ENCODE measurements at places on chromosomes 16 and 17.
A peak's percentile ranks its signal among the peaks of the same experiment; 100 is the strongest.

DNA sequence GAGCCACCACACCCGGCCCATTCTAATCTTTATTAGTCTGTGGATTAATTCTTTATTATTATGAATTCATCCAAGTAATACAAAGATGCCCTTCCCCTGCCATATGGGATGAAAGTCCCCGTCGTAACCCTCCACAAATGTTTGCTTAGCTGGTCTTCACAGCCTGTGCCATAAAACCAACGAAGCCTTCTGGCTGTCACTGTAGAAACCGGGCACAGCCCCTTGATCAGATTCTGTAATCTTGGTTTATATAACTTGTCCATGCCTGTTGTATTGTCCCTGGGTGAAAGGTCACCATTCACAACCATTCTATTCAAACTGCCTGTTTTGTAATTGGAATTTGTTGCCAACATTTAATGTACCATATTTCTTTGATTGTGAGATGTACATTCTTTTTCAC, 66.5 kb downstream of the ATP2C2 start:
- no peak for DNase-seq

DNA sequence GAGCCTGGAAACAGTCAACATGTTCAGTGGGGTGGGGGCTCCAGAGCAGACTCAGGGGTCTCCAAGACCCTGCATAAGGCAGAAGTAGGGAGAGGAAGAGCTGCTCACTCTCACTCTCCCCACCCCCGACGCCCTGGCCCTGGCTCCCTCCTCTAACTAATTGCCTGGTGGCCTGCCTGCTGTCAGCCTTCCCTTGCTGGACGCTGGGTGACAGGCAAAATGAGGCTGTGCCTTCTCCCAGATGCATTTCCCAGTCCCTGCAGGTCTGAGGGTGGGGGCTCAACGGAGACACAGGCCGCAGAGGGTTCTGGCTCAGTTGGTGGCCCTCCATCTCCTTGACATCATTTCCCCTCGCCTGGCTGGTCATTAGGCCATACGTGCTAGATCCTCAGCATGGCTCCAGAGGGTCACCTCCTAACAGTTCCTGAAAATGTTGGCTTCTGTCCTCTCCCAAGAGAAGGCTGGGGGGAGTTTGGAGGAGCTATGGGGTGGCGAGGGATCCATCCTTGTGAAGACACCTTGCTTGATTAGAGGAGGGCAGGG, 1.4 kb downstream of the FMNL1 start:
- no peak for DNase-seq

- DNase-seq = no peak
Measured at GRCh38 chr16:27111486-27111885, 44.8 kb downstream of the C16orf82 start.

DNA sequence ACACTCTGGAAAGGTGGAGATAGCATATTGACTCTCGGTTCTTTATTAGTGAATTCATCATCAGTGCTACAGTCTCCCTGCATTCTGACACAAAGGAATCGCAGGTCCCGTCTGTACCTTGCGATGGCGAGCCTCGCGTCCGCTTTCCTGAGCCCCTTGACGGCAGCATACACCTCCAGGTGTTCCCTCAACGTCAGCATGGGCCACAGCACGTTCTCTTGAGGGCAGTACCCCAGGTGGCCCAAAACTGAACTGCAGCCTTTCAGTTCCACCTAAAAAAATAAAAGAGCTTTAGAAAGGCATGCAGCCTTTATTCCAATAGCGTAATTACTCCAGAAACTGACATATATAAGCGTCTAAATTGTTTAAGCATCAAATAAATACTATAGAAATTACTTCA, 24.2 kb upstream of the ABCA9 start:
- DNase-seq = no peak

- no peak for DNase-seq
Measured at GRCh38 chr17:41680426-41681040, 8.2 kb upstream of the EIF1 start.

DNA sequence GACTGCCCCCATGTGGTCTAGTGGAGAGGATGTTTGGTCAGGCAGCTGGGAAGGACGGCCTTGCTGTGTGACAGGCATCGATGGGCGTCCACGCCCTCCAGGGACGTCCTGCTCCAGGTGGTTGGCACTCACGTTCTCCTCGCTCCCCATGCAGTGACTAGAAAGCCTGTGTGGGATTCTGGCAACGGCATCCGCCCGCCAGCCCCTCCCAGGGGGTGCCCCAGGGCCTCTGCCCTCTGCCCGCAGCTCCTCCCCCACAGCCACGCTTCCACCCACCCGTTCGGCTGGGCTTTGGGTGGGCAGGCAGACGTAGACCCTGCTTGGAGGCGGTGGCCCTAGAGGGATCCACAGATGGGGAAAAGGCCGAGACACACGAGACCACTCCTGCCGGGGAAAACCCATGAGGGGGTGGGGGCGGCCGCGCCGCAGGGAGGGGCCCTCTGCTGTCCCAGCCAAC, 4.7 kb upstream of the IL17C start:
- no peak for DNase-seq

DNA sequence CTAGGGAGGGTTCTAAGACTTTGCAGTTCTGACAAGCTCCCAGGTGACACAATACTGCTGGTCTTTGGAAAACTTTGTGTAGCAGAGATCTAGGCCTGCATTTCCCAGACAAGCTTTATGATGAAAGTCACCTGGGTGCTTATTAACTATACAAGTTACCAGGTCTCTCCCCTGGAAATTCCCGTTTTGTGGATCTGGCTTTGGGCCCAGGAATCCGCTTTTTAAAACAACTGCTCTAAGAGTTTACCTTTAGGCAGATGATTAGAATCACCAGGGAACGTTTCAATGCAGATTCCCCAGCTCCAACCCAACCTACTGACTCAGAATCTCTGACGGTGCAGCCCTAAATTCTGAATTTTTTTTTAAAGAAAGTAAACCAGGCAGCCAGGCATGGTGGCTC, 36.3 kb downstream of the MYH3 start:
- DNase-seq = no peak

- no peak for DNase-seq
Measured at GRCh38 chr16:70529051-70529777, 5.6 kb downstream of the SF3B3 start.

DNA sequence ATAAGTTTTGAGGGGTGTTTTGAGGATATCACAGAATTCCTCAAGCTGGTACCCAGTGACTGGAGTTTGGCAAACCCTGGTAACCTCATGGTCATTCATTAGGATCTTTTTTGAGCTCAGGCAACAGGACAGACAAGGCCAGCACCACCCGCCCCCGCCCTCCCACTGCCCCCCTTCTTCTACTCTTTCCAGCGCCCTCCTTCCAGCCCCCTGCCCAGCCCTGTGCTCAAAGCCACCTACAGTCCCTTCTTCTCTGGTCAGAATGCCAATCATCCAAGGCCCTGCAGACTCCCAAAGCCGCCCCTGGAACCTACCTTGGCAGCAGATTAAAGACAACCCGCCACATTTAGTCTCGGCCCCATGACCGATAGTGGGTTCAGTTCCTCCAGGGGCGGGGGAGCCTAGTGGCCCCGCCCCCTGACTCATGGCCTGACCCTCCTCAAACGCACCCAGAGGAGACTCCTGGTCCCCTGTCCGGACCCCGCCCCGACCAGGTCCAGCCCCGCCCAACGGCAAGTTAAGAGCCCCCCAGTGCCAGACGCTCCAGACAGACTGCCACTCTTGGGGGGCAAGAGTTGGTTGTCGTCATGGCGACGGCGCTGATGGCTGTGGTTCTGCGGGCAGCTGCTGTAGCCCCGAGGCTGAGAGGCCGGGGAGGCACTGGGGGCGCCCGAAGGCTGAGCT, at the start of gene NAGS:
NAGS (plus strand) TSS at position 546 of the 684 bp plus-strand sequence; CDS start at position 588, 42 bp downstream.
- DNase-seq = no peak

DNA sequence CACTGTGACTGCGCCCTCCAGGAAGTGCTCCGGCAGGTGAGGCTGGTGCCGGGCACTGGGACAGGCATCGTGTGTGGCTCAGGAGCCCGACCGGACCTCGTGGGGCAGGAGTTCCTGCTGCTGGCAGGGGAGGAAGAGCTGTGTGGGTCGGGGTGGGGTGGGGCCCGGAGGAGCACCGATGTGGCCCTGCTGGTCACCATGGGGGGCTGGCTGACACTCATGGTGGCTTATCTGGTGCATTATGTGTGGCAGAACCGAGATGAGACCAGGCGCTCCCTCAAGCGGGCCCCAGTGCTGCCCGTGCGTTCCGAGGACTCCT, 16.8 kb downstream of the LRRC3C start:
- no peak for DNase-seq

GRCh38 chr17:64081802-64082799, 47.8 kb downstream of the ERN1 start:
- DNase-seq = no peak

- DNase-seq = no peak
Measured at GRCh38 chr17:36740157-36740556, 138.8 kb downstream of the MRM1 start.

DNA sequence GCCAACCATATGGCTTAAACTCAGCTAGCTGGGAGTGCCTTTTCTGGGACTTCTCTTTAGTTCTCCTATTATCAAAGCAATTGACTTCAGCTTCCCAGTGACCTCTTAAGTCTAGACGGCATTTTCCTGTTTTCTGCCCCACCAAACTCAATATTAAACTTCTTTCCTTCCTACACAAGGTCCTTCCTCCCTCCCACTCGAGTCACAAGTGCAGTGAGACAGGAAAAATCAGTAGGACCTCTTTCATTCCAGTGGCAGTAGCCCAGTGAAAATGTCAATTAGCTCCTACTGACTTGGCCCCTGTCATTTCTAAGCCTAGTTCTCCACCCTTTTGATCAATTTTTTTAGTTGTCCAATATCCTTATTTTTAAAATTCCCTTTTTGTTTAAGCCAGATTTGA, 9.6 kb upstream of the NACA2 start:
- DNase-seq = no peak

DNA sequence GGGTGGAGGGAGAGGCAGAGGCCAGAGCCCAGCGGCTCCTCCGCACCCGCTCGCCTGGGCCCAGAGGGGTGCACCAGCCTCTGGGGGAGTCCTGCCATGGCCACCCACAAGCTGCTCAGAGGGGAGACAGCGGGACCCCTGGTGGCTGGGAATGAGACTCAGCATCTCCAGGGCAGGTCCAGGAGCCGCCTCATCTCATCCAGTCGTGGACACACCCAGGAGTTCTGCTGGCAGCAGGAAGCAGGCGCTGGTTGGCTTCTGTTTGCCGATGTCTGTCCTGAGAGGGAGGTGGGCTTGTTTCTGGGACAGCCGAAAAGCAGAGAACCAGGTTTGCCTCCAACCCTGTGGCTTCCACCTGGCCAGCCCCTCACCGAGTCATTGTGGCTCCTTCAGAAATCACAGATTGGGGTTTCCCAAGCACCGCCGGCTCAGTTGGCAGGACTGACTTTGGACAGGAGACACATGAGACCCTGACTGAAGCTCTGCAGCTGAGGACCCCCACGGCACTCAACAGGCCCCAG, 49.6 kb upstream of the ENPP7 start:
- DNase-seq = no peak

DNA sequence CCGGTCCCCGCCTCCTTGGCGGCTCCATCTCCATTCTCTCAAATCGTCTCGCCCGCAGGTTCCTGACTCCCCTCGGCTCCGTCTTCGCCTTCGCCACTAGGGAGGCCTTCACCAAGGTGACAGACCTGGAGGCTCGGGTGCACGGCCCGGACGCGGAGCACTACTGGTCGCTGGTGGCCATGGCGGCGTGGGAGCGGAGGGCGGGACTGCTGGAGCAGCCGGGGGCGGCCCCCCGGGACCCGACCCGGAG, 862 bp downstream of the GLTPD2 start:
- DNase-seq = no peak

GRCh38 chr16:86924537-86924936, 346.2 kb downstream of the FOXL1 start:
- DNase-seq = no peak

DNA sequence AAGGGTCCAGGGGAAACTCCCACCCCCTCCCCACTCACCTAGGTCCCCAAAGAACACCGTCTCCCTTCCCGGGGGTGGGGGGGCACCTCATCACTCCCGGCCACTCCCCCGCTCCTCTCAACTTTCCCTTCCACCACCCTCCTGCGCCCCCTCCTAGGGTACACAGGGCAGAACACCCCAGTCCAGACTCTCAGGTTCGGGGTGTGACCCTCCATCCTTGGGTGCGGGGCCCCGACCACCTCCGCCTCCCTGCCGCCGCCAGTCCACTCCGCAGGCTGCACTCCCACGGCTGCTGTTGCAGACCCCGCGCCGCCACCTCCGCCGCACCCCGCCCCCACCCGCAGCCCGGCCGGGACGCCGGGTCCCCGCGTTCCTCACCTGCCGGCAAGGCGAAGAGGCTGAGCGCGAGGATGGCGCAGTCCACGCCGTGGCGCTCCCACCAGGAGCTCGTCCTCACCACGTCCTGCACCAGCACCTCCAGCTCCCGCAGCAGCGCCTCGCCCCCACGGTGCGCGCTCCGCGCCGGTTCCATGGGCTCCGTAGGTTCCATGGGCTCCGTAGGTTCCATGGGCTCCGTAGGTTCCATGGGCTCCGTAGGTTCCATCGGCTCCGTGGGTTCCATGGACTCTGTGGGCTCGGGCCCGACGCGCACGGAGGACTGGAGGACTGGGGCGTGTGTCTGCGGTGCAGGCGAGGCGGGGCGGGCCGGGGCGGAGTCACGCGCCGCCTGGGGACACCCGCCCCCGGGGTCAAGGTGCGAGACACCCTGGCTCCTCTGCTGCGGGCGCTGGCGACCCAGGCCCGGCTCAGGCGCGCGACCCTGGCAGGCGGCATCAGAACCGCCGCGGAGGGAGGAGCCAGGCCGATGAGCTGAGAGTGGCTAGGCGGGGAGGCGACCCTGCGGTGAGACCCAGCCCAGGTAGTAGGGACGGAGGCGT, at the start of gene FADS6:
FADS6 (minus strand) TSS at position 660 of the 938 bp plus-strand sequence; CDS start at position 622, 38 bp downstream.
- DNase-seq = no peak

- DNase-seq = no peak
Measured at GRCh38 chr16:76157629-76158028, 119.6 kb upstream of the CNTNAP4 start.

DNA sequence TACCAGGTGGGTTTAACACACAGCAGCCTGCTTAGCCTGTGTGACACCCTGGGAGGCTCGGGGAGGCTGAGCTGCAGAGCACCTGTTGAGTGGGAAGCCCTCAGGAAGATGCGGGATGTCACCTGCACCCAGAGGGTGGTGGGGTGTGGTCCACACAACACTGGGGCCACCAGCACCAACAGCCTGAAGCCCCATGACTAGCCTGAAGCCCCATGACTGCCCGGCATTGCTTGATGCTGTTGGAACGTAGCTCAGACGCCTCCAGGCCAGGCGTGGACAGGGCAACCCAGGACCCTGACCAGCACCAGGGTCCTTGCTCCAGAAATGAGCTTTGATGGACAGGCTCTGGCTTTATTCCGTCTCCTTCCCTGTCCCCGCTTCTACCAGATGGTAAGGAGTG, 76.3 kb upstream of the ZNF469 start:
- no peak for DNase-seq

GRCh38 chr16:5490499-5490898, 392.9 kb upstream of the EEF2KMT start:
- DNase-seq = peak; percentile 3
